ENCODE measurements at places on chromosomes 13 and 19.

DNA sequence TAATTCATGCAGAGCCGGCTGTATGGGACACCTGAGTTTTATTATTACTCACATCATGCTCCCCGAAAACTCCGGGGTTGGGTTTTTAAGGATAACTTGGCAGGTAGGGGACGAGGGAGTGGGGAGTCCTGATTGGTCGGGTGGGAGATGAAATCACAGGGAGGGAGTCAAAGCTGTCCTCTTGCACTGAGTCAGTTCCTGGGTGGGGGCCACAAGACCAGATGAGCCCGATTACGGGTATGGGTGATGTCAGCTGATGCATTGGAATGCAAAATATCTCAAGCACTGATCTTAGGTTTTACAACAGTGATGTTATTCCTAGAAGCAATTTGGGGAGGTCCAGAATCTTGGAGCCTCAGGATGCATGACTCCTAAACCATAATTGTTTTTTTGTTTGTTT lies 18.6 kb upstream of the COG3 start:
- no peak for DNase-seq

DNA sequence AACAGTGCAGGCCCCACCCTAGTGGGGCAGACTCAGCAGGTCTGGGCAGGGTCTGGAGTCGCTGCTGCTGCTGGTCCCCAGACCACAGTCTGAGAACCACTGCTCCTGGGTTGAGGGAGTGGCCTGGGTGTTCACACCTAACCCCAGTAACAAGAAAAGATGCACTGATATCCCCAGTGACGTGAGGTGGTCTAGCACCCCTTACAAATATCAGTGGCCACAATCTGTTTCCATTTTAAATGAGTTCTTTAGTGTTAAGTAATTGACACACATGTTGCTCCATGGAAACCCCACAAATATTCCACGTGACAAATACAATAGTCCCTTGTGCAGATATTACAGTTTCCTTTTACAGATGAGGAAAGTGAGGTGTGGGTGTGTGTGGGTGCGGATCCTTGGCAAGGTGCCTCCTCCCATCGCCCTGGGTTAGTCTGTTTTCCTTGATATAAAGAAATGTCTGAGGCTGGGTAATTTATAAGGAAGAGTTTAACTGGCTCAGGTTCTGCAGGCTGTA lies 96.3 kb upstream of the GPR183 start:
- DNase-seq = peak; percentile 39

- DNase-seq = no peak
These were observed 15.2 kb upstream of the EFNB2 start for GRCh38 chr13:106550570-106551135.

DNA sequence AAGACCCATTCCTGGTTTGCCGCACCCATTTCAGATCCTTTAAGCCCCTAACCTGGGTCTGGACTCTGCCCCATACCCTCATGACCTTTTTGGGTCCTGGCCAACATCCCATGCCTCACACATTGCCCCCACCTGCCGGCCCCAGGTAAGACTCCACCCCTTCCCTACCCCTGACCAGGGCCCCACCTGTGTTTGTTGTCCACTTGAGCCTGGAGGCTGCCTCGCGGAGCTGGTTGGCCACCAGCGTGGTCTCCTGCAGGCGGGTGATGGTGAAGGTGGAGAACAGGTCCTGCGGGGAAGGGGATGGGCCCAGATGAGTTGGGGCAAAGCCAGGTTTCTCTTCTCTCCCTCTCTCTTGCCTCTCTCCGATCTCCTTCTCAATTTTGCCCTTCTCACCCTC lies 19.5 kb downstream of the MAN2B1 start:
- DNase-seq = no peak

DNA sequence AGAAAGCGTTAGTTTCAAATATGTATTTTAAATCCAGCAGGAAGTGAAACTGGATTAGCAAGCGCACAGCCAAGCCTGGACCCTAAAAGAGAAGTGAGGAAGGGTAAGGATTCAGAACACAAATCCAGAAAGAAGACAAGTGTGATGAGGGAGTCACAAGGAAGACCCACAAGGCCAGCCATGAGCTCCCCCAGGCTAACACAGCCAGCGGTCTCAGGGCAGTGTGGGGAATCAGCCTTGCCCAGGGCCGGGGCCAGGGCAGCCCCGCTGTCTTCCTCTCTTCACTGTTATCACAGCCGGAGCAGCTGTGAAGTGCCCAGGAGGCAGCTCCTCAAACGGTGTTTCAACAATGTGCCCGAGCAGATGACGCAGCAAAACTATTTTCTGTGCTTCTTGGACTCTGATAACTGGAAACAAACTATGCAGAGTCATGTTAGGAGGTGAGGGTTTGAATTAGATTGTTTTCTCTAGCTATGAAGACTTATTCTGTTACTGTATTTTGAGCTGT lies 12.2 kb upstream of the CDC16 start:
- no peak for DNase-seq

DNA sequence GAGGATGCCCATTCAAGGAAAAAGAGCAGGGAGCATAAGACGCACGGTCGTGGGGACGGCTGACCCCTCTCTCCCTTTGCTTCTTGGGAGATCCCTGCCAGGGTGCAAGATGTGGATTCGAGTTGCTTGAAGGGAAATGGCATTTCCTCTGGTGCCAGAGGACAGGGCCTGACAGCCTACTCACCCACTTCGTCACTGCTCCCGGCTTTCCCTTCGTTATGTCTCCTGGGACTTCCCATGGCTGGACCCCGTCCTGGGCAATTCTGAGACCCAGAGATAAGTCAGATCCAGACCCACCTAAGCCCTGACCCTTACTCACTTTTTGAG lies 1.2 kb downstream of the TBC1D17 start:
- DNase-seq = no peak

GRCh38 chr13:75932636-75933035 lies 296.5 kb downstream of the LMO7 start:
- DNase-seq = no peak

DNA sequence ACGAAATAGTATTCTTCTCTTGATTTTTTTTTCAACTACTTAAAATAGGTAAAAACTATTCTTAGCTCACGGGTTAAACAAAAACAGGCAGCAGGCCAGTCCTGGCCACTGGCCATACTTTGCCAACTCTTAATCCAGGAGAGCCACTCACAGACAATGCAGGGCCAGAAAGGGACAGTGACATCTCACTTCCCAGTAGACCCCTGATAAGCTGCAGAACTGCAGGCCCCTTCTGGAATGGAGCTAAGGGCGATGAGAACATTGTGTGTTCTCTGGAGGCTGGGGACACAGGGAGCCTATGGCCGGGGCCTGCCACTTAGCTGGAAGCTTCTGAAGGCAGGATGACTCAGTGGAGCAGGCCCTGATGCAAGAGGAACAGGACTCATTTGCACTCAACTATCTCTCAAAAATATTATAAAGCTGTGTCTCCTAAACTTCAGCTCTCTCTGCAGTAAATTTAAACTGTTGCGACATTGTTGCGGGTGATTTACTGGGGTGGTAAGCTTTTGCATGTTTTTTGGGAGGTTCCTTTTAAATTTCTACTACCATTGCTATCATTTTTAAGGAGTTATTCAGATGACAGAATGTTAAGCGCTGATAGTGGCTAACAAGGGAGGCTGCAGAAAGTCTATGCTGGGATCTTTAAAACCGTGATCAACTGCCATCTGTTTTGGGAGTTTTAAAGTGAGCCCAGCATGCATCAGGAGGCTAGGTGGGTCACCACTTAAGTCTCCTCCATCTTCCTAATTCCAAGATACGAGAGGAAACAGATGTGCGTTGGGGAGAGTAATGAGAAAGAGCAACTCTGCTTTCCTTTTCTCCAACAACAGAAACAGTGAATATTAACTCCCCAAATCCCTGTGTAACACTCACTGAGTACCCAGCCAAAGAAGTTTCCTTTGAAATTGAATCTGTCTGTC lies 33.2 kb upstream of the KATNAL1 start:
- no peak for DNase-seq

- DNase-seq = no peak
These were observed 250.0 kb downstream of the DNAJC15 start for GRCh38 chr13:43273362-43273761.

GRCh38 chr13:39370048-39370447 lies 232.9 kb downstream of the LHFPL6 start:
- no peak for DNase-seq

DNA sequence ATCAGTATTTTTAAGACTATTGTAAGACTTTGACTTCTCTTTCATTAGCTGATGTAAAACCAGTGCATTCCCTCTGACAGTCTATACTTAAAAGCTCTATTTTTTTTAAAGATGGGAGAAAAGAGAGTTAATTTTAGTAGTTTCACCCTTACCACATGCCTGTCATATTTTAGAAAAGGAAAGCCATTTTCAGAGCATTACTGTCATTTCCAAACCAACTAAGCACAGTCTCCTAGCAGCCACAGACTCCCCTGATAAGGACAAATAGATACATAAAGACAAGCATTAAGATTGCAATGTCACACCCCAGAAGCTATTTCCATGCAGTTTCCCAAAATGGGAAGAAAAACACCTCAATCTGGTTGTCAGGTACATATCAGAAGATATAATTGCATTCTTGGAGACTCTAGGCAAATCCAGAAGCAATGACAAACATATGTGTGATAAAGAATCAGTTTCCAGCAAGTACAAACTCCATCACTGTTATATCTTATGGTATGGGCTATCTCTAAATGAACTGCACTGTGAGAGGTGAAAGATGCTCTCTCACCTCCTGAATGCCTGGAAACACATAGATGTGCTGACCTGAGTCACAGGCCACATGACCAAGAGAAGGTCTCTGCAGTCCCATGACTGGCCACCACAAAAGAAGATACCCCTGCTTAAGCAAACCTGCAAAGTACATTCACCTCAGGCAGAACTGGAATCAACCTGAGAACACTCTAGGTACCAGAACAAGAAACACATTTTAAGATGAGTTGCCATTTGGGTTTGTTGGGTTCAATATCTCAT lies 303.3 kb downstream of the POU4F1 start:
- no peak for DNase-seq

DNA sequence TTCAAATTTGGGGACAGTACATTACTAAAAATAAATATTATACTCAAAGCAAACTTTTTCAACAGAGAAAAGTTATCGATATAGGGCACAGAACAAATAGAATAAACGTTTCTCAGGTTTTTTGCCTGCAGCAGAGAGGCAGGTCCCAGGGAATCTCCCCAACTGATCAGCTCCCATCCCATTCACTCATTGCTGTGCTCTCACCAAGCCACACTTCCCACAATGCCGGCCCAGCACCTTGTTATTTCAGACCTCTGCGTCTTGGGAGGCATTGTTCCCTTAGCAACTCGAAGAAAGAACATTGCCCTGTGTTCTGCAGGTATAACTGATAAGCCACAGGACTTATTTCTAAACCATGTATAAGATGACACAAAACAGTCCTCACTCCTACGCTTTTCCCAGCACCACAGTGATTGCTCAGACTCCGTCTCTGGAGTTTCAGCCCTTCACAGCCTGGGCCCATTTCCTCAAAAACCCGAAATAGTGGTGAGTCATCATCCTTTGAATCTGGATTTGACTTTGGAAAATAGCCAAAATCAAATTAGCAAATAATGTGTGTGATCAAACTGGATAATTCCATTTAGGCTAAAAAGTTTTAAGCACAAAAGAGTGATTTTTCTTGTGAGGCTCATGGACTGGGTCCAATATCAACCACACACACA lies 100.4 kb downstream of the DCLK1 start:
- DNase-seq = no peak

GRCh38 chr13:45500492-45501174 lies 35.9 kb downstream of the COG3 start:
- no peak for DNase-seq

GRCh38 chr19:53662209-53662608 lies 30.4 kb downstream of the DPRX start:
- no peak for DNase-seq

GRCh38 chr13:76873445-76873844 lies 12.8 kb downstream of the KCTD12 start:
- no peak for DNase-seq

DNA sequence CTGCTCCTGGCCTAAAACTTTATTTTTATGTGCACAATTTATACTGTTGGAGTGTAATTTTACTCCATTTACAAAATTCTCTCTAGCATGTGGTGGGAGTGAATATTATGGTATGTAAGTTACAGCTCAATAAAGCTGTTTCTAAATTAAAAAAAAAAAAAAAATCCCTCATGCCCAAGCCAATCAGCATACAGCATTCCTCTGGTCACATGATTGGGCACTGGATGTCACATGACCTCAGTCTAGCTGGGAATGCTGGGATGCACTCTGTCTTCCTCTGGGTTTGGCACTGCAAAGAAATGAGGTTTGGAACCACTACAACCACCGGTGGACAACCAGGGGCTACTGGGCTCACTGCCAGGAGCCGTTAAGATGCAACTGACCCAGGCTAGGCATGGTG lies 67.6 kb downstream of the ZNF557 start:
- DNase-seq = no peak

- no peak for DNase-seq
These were observed 15.3 kb downstream of the METTL21C start for GRCh38 chr13:102679449-102680132.

GRCh38 chr19:45613926-45614725 lies 12.1 kb upstream of the GPR4 start:
- DNase-seq = peak; percentile 41

- DNase-seq = peak; percentile 58
These were observed 1.2 kb downstream of the RABAC1 start for GRCh38 chr19:41957838-41958366.

- no peak for DNase-seq
These were observed 243.5 kb downstream of the LMO7 start for GRCh38 chr13:75879656-75880055.

DNA sequence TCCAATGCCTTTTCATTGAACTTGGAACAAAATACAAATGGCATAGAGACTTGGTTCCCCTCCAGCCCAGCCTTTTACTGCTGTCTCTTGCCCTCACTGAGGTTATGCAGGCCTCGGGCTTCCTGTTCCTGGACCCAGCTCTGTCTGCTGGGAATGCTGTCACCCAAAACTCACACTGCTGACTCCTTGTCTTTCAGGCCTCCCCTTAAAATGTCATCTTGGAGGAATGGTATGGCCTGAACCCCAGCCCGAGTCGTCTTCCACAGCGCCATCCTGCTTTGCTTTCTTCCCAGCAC lies 9.7 kb upstream of the ANKRD10 start:
- no peak for DNase-seq

DNA sequence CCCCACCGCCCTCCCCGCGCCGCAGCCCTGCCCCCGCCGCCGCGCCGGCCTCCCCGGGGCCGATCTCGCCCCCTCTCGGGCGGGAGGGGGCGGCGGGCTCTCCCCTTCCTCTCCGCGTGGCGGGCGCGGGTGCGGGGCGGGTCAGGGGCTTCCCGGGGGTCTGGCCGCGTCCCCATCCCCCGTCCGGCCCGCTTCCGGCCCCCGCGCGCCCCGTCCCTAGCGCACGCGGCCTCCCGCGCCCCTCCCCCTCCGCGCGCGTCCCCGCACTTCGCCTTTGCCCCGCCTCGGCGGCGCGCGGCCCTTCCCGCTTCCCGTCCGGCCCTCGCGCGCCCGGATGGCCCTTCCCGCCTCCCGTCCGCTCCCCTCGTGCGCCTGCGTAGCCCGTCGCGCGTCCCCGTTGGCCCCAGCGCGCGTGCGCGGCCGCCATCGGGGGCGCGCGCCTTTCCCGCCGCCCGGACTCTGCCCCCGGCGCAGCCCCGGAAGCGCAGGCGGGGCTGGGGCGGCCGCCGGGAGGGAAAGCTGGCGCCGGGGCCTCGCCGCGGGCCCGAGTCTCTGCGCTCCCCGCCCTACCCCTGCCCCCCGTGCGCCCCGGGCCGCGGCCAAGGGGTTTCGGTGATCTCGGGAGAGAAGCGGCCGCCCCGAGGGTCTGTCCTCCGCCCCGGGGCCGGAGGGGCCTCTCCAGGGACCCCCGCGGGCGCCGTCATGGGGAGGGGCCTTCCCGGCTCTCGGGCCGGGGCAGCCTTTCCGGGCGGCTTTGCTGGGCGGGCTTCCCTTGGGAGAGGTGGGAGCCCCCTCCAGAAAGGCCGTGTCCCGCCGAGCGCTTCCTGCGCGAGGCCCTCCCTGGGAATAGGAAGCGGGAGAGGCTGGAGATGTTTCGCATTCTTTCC lies 519 bp downstream of the PTBP1 start:
- peak; percentile 89 for DNase-seq
